Mesenchymal stem cell (in vitro differentiated cells and primary cell): ENCODE measurements at places on chromosomes 1 and 21.

GRCh38 chr1:8590721-8591351 lies 226.6 kb downstream of the RERE start:
- no peak overlapping the region for H3K27ac ChIP-seq
- no peaks in the 10 kb centered on the region for H3K27me3 ChIP-seq
- no peak for DNase-seq
- H3K36me3 ChIP-seq = no peaks in the 10 kb centered on the region

- peaks cover 53% of the 10 kb centered on the region for H3K4me1 ChIP-seq
- peaks cover 13% of the 10 kb centered on the region for H3K36me3 ChIP-seq
- peak; percentile 88 for DNase-seq
- H3K27ac ChIP-seq = peak overlapping the region; percentile 0
- no peaks in the 10 kb centered on the region for H3K27me3 ChIP-seq
These were observed 350 bp upstream of the S100A6 start for GRCh38 chr1:153536012-153536670.

DNA sequence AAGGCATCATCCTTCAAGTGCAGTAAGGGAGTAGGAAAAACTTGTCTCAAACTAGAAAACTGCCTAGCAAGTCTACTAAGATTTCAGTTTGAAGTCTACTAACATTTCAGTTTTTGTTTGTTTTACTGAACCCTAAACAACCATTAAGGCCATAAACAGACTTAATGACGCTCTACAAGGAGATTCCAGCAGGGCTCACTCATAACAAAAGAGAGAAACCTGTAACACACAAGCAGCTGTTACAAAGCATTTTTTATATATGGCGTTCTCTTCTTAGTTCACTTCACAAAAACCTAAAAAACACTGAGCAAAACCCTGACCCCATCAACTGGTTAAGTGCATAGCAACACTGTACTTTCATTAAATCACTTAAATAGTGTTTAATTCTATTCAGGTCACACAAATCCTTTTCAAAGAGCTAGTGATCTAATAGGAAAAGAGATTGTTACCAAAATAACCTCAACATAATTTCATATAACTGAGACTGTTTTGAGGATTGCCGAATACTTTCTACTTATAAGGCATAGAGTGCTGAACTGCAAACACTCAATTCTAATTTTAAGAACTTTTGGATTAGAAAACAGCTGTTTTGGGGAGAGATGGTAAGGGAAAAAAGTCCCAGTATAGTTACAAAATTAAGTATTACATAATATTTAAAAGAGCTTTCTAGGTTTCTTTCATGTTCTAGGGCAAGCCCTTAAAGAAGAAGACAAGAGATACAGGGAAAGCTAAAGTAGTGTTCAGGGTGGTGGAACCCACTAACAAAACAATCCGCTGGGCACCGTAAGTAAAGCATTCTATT lies 1.4 kb downstream of the B3GALNT2 start:
- peak overlapping the region; percentile 87 for H3K4me3 ChIP-seq
- peak; percentile 78 for DNase-seq
- H3K4me1 ChIP-seq = no peaks in the 10 kb centered on the region
- H3K27me3 ChIP-seq = no peaks in the 10 kb centered on the region

GRCh38 chr1:36482724-36483388 lies at the start of gene CSF3R:
Gene CSF3R, minus strand, starts transcription at chr1:36482913. Its CDS starts 3,417 bp downstream, at chr1:36479496.
- peaks cover 44% of the 10 kb centered on the region for H3K27me3 ChIP-seq
- DNase-seq = no peak
- peaks cover 2% of the 10 kb centered on the region for H3K4me1 ChIP-seq
- H3K27ac ChIP-seq = no peak within 1 kb of the TSS

- H3K36me3 ChIP-seq = no peaks in the 10 kb centered on the region
- DNase-seq = no peak
- H3K27ac ChIP-seq = no peak overlapping the region
- H3K4me1 ChIP-seq = no peaks in the 10 kb centered on the region
- H3K4me3 ChIP-seq = no peak overlapping the region
- peaks cover 55% of the 10 kb centered on the region for H3K27me3 ChIP-seq
These were observed 12.7 kb upstream of the FOXE3 start for GRCh38 chr1:47403321-47403910.

DNA sequence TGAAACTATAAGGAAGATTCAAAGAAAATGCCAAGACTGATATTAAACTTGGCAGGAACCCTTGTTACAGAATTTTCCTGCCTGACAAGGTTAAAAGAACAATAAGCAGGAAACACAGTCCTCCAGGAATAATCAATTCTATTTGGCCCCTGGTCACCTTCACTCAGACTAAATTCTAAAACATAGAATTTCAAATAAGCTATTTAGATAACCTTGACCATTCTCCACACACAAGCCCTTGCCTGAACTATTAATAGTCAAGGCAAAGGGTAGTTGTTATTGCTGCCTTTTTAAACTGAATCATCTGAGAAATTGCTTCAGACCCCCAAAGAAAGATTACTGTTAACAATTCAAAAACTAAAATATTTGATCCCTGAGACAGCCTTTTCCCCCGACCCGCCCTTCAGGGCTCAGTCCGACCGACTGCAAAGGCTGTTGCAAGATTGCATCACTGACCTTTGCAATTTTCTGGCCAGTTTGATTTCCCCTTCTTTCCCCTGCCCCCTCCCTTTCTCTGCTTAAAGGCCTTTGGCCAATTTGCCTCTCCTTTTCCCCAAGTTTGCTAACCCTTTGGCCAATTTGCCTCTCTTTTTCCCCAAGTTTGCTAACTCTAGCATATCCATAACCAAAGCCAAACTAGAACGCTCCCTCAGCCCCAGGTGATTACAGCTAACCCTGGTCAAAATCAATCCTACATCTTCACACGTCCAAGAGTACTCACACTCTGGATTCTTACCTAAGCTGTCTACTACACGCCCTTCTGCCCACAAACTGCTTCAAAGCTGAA lies 1.4 kb upstream of the G0S2 start:
- no peak overlapping the region for H3K27ac ChIP-seq
- no peaks in the 10 kb centered on the region for H3K36me3 ChIP-seq
- H3K4me1 ChIP-seq = peaks cover 11% of the 10 kb centered on the region
- H3K27me3 ChIP-seq = no peaks in the 10 kb centered on the region
- no peak overlapping the region for H3K4me3 ChIP-seq

DNA sequence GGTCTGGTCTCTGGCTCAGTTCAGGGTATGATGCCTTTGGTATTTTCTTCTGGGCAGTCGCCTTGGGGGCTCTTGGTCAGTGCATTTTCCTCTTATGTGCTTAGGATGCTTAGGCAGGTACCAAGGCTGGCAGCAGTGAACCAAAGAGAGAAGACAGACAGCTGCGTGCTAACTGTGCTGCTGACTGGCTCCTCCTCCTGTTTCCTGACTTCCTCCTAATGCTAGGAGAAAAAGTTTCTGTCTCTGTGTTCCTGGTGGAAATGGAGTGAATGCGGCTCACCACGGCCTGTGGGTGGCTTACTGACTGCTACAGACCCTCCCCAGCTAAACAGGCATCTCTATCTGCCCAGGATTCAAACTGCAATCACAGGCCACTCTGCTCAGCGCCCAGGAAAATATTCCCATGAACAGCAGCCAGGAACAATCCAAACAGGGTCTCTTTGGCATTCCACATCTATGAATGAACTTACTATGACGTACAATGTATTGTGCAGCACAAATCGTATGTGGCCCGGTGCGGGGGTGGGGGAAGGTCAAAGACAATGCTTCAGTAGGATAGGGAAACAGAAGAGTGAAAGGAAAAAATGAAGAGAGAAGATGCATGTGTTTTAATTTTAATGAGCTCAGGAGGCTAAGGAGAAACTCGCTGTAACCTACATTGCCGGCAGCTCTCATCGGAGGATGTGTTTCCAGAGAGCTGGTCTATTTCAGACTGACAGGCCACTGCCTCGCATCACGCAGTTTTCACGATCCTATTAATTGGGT lies 2.8 kb downstream of the ABCG1 start:
- H3K4me1 ChIP-seq = peaks cover 18% of the 10 kb centered on the region
- H3K36me3 ChIP-seq = no peaks in the 10 kb centered on the region
- H3K4me3 ChIP-seq = no peak overlapping the region
- peaks cover 93% of the 10 kb centered on the region for H3K27me3 ChIP-seq
- H3K27ac ChIP-seq = no peak overlapping the region

- no peak overlapping the region for H3K4me3 ChIP-seq
- DNase-seq = no peak
- peaks cover 12% of the 10 kb centered on the region for H3K4me1 ChIP-seq
- peaks cover 1% of the 10 kb centered on the region for H3K36me3 ChIP-seq
These were observed 38.3 kb downstream of the CD34 start for GRCh38 chr1:207872621-207873020.

DNA sequence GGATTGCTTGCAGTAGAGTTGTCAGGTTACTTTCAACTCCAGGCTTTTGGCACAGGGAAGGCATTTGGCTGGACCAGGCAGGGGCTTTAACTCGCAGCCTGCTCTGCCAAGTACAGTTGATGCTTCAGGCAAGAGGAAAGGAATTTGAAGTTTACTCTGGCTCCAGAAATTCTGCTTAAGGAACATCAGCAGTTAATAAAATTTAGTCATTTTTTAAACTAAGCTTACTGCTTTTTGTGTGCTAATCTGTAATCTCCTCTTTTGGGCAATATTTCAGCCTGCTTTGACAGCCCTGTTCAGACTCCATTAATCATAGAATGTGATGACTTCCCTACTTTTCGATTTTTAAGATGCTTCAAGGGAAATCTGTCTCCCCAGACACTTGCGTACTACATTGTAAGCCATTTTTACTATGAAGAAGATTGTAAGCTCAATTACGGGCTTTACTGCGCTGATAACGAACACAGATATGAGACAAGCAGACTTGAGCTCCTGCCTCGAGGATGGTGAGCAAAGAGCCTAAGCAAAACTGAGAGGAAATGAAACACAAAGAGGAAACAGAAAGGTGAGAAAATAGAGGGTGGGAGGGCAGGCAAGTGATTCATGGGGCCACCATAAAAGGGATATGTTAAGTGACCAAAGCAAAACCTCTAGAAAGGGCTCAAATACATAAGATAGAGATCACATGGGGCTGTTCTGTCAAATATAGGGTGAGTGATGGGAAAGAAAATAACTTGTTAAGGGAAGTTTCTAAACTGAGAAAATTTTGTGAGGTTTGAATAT lies 76.6 kb upstream of the VAV3 start:
- H3K4me1 ChIP-seq = no peaks in the 10 kb centered on the region

GRCh38 chr1:29861922-29862321 lies 625.6 kb downstream of the PTPRU start:
- peaks cover 15% of the 10 kb centered on the region for H3K27me3 ChIP-seq
- no peak overlapping the region for H3K4me3 ChIP-seq
- no peaks in the 10 kb centered on the region for H3K36me3 ChIP-seq

- no peak for DNase-seq
- H3K27ac ChIP-seq = no peak overlapping the region
- H3K27me3 ChIP-seq = no peaks in the 10 kb centered on the region
- no peak overlapping the region for H3K4me3 ChIP-seq
These were observed 214.2 kb upstream of the DMRTA2 start for GRCh38 chr1:50637460-50637859.

GRCh38 chr1:30899577-30900389 lies 8.8 kb downstream of the SDC3 start:
- no peak overlapping the region for H3K4me3 ChIP-seq
- H3K27me3 ChIP-seq = no peaks in the 10 kb centered on the region

- H3K27me3 ChIP-seq = no peaks in the 10 kb centered on the region
- no peaks in the 10 kb centered on the region for H3K36me3 ChIP-seq
- peaks cover 6% of the 10 kb centered on the region for H3K4me1 ChIP-seq
- no peak for DNase-seq
These were observed 10.8 kb upstream of the ADCY10 start for GRCh38 chr1:167924543-167925231.

DNA sequence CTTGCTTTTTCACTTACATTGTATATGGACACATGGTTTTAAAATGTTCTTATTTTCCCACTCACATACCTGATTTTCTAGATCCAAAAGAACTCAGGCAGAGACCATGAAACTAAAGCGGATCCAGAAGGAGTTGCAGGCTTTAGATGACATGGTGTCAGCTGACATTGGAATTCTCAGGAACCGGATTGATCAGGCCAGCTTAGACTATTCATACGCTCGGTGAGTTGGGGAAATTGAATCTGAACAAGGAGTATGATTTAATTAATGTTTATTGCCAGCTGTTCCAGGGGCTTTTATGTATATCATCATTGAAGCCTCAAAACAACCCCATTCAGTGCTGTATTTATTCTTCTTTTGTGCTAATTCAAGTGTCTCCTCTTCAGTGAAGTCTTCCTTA lies 12.7 kb downstream of the GORAB start:
- no peak for DNase-seq
- H3K4me3 ChIP-seq = no peak overlapping the region
- no peaks in the 10 kb centered on the region for H3K27me3 ChIP-seq
- H3K4me1 ChIP-seq = no peaks in the 10 kb centered on the region
- peaks cover 15% of the 10 kb centered on the region for H3K36me3 ChIP-seq

DNA sequence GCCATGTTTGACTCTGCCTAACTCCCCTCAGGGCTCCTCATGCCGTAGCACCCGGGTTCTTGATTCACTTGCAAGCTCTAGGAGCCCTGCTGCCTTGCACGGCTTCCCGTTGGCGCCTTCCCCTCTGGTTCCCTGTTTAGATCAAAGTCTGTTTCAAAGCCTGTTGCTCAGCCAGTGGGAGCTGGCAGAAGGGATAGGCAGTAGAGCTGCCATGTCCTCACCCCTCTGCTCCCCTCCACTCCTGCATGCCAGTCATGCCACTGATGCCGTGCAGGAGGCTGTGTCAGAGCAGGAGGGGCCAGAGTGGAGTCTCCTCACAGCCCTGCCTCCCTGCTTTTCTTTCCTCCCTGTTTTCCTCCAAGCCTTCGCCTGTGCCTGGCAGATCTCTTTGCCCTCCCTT lies 26.5 kb downstream of the HMGCS2 start:
- peaks cover 35% of the 10 kb centered on the region for H3K36me3 ChIP-seq
- H3K4me1 ChIP-seq = peaks cover 16% of the 10 kb centered on the region
- no peak overlapping the region for H3K27ac ChIP-seq
